ENCODE measurements at places on chromosomes 12 and 14.
A peak's percentile ranks its signal among the peaks of the same experiment; 100 is the strongest.

DNA sequence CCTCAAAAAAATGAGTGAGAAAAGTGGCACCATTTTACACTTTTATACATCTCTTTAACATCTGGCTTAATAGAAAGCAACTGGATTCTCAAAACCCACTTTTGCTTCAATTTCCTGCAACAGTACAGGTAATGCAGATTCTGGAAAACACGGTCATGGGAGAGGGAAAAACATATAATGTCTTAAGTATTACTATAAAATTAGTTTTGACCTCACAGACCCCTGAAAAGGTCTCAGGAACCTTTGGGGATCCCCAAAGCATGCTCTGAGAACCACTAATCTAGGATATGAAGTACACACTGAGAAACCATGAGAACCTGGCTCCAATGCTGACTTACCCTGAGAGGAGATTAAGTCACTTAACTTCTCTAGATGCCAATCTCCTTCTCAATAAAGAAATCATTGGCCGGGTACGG lies 64.7 kb downstream of the PPP2R5E start:
- no peak for DNase-seq

GRCh38 chr12:122560138-122560537 lies 33.1 kb downstream of the KNTC1 start:
- no peak for DNase-seq

DNA sequence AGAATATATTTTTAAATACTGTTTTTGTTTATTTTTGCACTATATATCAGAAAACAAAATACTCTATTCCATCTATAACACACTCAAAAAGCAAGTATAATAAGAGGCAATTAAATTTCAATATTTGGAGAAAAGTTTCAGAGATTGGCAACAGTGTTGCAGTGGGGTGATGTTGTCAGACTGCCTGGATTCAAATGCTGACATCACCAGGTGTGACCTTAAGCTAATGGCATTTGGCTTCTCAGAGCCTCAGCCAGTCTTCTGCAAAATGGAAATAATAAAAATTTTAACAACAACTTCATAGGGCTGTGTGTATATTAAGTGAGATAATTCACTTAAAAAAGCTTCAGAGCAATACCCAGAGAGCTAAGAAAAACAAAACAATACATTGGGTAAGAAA lies 74.7 kb downstream of the TMTC1 start:
- no peak for DNase-seq

GRCh38 chr14:68730811-68731425 lies 61.9 kb downstream of the ZFP36L1 start:
- no peak for DNase-seq

DNA sequence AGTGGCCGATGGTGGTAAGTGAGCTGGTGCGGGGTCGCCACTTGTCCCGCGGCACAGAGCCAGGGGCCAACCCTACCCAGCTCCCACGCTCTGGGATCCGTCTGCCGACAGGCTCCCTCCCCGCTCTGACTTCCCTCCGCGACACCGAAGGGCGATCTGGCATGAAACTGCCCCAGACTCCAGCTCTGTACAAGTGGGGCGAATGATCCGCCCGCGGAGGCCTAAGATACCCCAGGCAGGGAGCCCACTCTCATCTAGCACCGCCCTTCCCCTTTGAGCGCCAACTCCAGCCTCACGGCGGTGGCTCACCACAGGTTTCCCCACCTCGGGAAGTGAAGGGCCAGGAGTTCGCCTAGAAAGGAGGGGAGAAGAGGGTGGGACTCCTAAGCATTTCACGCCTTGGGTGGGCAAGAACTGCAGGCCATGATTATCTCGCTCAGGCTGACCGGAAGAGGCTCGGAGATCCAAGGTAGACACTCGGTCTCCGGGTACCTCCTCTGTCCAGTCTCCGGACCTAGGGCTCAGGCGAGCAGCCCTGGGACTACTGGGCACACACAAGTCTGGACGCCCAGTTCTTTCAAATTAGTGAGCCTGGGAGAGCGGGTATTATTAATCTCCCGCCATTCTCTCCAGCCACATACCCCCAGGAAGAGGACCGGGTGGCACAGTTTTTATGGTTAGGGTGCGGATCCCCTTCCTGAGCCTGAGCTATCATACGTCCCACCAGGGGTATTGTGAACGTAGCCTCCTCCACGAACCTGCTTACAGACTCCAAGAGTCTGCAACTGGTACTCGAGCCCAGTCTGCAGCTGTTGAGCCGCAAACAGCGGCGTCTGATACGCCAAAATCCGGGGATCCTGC lies 849 bp downstream of the WNT1 start:
- no peak for DNase-seq

DNA sequence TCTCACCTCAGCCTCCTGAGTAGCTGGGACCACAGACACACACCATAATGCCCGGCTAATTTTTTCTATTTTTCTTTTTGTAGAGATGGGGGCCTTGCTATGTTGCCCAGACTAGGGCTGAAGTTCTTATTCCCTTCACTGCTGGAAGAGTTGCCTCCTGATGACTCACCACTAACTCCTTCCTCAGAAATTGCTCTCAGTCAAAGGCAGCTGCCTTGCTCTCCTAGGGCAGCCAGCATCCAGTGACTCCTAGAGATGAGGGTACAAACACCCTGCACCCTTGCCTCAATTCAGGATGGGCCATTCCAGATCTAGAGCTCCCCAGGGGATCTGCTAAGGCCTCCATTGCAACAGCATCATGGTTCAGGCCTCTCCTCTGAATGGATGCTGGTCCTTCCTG lies 54.0 kb upstream of the RASSF8 start:
- peak; percentile 11 for DNase-seq

- DNase-seq = no peak
Observed at GRCh38 chr12:62714774-62715721, 219.9 kb downstream of the PPM1H start.

DNA sequence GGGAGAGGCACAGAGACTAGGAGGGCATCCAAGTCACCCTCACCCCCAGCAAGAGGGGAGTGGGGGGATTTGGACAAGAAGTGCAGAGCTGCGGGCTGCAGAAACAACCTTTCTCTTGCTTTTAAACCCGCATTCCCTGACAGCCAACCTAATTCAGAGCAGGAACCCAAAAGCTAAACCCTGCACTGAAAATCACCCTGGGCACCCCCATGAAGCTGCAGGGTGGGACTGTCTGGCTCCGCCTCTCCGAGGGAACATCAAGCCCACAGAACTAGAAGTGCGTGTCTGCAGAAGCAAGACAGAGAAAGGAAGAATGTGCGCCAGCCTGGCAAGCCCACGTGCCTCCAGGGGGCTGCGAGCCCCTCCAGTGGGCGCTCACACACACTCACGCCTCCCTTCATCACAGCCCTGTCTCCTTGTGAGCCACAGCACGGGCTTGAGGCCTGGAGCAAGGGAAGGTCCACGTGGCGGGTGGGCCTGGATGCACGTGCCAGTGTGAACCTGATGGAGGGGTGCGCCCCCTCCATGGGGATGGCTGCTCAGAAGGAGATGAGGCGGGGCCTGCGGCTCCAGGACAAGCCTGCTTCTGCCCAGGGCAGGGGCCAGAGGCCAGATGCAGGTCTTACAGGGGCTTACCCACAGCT lies 27.8 kb upstream of the PNMA1 start:
- no peak for DNase-seq

GRCh38 chr14:96268431-96269358 lies 12.7 kb downstream of the BDKRB1 start:
- no peak for DNase-seq

DNA sequence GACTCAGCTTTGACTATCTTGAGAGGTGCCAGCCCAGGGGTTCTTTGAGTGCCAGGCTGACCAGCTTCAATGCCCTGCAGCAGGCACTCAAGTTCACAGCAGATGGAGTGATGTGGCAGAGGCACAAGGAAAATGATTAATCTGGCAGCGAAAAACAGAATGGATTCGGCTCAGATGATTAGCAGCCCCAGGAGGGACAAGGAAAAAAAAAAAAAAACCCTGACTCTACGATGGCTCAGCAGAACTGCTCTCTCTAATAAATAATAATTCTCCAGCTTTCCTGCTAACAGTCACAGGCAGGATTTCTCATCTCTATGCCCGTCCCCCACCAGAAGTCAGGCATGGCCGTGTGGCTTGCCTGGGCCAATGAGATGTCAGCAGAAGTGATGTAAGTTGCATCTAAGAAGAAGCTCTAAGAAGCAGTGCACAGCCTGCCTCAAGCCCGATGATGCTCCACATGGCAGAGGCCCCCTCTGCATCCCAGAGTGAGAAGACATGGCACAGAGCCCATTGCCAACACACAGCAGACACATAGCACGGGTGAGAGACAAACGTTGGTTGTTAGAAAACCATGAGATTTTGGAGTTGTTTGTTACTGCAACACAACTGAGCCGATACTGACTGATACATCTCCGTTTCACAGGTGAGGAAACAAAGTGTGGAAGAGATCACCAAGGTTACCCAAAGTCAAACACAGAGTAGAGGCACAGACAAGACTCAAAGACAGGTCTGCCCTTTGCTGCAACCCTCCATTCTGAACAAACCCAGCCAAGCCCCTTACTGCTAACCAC lies 111.0 kb downstream of the SCARB1 start:
- DNase-seq = no peak

DNA sequence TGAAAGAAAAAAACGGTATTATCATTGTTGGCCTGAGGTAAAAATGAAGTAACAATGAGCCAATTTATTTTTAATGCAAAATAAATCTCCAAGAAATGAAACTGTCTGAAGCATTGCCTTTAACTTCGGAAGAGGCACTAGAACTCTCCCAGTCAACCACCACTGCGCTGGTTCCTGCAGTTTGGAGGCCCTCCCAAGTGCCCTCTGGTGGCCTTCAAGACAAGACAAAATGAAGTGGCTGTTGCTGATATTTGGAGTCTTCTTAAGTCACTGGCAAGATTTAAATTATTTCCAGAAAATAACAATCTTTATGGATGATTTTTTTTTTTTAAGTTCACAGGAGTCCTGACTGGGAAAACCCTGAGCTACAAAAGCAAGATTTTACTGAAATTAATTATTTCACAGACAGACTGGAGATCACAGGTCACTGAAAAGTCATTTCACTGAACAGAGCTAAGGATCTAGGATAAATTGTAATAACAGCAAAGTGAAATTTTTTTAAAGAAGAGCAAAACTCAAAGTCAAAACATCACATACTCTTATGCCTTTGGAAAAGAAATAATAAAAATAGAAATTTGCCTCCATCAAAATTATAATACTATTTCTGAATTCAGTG lies 58.2 kb downstream of the DICER1 start:
- no peak for DNase-seq

- no peak for DNase-seq
Observed at GRCh38 chr12:95207407-95207806, 9.9 kb downstream of the FGD6 start.

DNA sequence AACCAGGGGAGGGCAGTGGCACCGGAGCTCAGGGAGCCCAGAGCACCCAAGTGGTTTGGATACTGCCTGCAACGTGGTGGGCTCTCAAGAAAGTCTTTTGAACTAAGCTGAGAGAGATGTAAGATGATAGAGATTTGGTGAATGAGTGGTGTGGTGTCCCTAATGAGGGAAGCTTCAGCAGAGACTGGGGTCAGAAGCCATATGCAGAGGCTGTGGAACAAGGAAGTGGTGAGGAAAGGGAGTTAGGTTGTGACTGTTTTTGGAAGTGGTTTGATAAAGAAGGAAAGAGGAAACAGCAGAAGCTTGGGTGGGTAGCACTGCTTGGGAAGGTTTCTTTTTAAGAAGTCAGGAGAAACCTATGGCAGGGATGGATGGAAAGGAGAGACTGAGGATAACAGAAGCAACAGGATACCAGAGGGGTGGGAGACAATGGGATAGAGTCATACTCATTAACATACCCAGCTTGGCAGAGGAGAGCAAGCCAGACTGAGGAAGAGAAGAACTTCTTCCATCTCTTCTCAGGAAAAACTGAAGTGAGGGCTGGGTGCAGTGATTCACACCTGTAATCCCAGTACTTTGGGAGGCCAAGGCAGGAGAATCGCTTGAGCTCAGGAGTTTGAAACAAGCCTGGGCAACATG lies 24.1 kb downstream of the SLC4A8 start:
- DNase-seq = no peak

DNA sequence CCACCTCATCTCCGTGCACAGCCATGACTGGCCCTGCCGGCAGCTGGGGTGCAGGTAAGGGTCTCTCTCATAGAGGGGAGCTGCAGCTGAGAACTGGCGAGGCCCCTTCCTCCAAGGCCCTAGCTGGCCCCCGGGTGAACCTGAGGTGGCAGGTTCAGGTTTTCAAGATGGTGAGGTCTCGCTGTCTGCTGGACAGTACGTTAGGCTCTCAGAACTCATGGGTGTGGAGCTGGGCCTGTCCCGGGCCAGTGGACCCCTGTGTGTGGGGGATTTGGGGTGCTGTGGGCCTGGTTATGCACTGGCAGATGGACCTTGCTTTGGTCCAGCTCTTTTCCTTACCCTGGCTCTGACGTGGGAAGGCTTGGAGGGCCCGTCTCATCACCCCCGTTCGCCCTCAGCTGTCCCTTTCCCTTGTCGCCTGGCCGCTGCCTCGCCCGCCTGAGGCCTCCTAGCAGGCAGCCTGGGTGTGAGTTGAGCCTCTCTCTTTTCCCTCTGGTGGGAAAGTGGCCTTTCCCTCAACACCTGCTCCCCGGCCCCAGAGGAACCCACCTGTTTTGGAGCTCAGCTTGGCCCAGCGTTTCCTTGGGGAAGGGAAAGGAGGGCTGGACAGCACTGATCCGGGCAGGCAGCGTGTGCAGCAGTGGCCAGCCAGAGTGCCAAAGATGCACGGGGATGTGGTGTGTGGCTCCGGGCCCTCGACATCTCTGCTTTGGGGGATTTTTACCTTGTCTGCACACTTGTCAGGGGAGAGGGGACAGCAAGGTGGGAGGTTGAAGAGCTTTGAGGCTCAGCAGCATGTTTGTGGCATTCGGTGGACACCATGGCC lies 28.3 kb downstream of the IL31 start:
- no peak for DNase-seq

DNA sequence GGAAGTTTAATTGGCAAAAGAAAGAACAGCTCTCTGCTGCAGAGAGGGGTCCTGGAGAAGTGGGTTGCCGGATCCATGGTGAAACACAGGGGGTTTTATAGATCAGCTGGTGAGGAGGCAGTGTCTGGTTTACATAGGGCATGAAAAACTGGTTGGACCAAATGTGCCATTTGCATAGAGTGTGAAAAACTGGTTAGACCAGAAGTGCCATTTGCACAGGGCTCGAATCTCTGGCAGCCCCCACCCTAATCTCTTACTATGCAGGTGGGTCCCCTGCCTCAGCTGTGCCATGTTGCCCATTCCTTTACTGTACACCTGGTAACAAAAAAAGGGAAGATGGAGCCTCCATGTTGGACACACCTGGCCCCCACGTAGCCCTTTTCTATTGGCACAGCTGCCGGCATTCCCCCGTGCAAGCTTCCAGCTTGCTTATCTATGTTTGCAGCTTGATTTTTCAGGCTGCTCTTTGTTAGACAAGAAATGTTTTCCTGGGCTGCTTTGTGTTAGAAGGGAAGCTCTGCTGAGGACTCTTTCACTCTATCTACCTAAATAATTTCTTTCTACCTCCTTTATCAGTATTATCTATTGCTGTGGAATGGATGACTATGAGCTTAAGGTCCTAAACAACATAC lies 61.1 kb upstream of the TMEM132D start:
- no peak for DNase-seq
